ENCODE measurements at places on chromosomes 2 and 18.

GRCh38 chr18:28177828-28178635 lies 1.1 kb upstream of the CDH2 start:
- no peak for DNase-seq

- no peak for DNase-seq
These were observed 65.3 kb downstream of the TNS1 start for GRCh38 chr2:217937446-217937845.

- DNase-seq, result no peak
These were observed 31.8 kb downstream of the CRIM1 start for GRCh38 chr2:36387258-36387916.

DNA sequence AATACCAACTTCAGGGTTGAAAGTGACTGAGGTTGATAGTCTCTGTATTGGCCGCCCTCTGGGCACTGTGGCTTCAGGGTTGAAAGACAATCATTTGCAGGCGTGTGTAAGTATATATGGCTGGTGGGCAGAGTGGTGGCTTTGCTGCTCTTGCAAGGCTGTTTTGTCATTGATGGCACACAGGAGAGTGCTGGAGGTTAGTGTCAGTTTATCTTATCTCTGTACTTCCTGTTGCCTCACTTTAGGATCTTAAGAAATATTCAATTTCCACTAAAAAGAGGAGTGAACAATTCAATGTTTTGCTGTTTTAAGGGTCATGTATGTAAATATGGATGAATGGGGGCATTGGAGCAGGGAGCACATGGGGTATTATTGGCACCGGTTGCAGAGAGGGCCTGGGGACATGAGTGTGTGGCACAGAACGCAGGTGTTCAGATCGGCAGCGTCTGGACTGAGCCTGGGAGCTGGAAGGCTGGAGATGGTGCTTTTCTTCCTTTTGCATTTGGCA lies 51.5 kb downstream of the NCK2 start:
- DNase-seq, result peak; percentile 57

DNA sequence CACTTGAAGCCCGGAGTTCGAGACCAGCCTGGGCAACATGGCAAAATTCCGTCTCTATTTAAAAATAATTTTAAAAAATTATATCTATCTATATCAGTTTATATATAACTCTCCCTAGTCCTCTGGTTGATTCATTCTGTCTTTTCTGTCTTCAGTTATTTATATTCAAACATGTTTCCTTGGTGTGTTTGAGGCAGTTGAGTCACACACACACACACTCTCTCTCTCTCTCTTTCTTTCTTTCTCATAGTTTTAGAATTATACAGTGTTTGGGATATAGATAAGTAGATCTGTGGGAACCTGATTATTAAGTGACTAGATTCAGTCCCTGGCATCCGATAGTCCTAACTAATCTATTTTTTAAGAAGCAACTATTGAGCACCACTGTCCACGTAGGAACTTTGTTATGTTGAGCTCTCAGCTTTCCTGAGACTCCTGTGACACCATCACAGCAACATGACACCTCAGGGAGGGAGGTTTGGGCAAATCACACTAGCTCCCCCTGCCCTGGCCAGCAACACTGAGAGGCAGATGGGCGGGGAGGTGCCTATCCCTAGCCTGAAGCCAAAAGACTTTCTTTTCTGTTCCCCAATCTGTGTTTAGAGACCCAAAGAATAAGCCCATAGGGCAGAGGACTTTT lies 482.7 kb downstream of the DLGAP1 start:
- no peak for DNase-seq

GRCh38 chr2:120709608-120710041 lies 26.0 kb upstream of the GLI2 start:
- no peak for DNase-seq

- no peak for DNase-seq
These were observed 41.6 kb downstream of the ZBTB7C start for GRCh38 chr18:48367557-48367956.

DNA sequence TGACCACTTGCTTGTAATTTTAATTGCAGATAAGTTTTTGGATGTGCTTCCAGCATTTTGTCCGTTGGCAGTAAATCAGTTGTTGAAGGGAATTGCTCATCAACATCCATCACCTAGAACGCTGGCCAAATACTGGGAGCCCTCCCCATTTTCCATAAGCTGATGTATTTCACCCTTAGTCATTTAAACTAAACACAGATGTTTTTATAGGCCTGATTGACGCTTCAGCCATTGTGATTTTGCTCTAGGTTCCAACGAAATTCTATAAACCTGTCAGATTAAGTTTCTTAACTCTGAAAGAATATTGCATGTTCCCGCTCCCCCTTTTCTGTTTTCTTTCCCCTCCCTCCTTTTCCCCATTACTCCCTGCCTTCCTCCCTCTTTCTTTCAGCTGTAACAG lies 1.0 kb upstream of the RPRM start:
- DNase-seq, result no peak

Measured in CD4-positive, alpha-beta memory T cell (primary cell).